CD4-positive, alpha-beta T cell treated with Interleukin-4 for 1 hour (primary cell): ENCODE measurements at places on chromosomes 2 and 18.

- no peak for DNase-seq
Measured at GRCh38 chr2:40488101-40488601, 36.3 kb upstream of the SLC8A1 start.

GRCh38 chr2:42545841-42546390 lies 22.5 kb upstream of the MTA3 start:
- no peak for DNase-seq

DNA sequence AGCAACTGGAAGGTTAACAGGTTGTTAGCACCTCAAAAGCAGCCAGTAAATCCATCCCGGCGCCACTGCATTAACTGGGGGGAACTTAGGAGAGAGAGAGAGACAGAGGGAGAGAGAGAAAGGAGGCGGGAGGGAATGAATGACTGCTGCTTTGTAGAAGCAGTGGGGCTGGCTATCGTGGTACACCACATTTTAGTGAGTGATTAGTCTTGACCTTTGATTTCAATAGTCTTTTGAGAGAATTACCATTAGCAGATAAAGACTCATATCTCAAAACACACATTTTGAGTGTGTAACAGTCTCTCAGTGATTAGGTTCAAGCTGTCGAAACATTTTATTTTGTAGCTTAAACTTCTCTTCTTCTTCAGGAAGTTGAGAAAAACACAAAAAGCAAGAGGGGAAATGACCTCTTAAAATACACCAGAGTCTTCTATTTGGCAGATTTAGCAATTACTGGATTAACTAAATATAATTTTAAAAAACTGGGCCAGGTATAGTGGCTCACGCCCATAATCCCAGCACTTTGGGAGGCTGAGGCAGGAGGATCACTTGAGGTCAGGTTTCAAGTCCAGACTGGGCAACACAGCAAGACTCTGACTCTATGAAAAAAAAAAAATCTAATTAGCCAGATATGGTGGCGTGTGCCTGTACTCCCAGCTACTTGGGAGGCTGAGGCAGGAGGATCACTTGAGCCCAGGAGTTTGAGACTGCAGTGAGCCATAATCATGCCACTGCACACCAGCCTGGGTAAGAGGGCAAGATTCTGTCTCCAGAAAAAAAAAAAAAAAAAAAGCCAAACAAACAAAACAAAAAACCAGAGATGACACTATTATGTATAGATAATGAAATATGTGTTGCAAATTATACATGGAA lies 22.0 kb upstream of the PNO1 start:
- no peak for DNase-seq

GRCh38 chr2:160940271-160940670 lies 220.0 kb upstream of the TANK start:
- DNase-seq = no peak

DNA sequence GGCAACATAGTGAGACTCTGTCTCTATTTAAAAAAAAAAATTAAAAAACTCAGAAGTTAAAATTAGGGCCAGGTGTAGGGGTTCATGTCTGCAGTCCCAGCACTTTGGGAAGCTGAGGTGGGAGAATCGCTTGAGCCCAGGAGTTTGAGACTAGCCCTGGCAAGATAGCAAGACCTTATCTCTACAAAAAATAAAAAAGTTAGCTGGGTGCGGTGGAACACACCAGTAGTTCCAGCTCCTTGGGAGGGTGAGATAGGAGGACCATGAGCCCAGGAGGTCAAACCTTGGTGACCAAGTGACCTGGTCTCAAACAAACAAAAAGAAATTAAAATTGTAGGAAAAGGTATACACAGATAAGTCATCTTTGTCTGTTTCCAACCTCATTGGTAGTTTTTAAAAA lies 11.3 kb downstream of the TTLL4 start:
- DNase-seq = no peak

GRCh38 chr18:6543330-6543908 lies 128.7 kb upstream of the L3MBTL4 start:
- no peak for DNase-seq
